ENCODE measurements at places on chromosomes 12 and 14.
A peak's percentile ranks its signal among the peaks of the same experiment; 100 is the strongest.

GRCh38 chr14:81559385-81559784, 25.7 kb upstream of the SEL1L start:
- no peak for DNase-seq

GRCh38 chr12:89328151-89329030, 23.9 kb downstream of the DUSP6 start:
- no peak for DNase-seq

GRCh38 chr12:130879212-130879686, 7.4 kb downstream of the RAN start:
- DNase-seq, result no peak

- DNase-seq, result no peak
Measured at GRCh38 chr12:52185400-52185967, 6.3 kb downstream of the KRT80 start.

- DNase-seq, result no peak
Measured at GRCh38 chr12:32309811-32310736, 89.3 kb upstream of the FGD4 start.

DNA sequence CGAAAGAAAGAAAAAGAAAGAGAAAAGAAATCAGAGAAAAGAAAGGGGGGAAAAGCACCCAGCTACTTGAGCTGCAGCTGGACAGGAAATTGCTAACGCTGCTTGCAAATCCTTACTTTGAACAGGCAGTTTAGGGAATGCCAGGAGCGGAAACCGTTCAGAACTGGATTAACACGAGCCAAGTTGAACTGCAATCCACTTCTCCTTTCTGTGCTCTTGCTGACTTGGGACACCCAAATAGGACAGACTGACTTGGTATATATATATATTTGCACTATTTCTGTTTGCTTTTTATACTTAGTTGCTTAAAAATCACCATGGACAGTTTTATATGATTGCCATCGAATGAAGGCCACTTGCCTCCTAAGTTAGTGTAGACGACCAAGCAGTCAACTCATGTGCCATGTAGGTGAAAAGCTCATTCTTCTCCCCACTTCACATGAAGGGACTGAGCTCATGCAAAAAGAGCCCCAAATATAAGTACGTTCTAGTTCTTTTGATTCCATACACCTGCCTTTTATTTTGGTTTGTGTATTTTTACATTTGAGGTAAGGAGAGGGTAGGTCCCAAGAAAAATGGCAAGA, 5.5 kb downstream of the DUSP6 start:
- DNase-seq, result no peak

- DNase-seq, result peak; percentile 78
Measured at GRCh38 chr12:68119724-68120211, 39.8 kb downstream of the IFNG start.

DNA sequence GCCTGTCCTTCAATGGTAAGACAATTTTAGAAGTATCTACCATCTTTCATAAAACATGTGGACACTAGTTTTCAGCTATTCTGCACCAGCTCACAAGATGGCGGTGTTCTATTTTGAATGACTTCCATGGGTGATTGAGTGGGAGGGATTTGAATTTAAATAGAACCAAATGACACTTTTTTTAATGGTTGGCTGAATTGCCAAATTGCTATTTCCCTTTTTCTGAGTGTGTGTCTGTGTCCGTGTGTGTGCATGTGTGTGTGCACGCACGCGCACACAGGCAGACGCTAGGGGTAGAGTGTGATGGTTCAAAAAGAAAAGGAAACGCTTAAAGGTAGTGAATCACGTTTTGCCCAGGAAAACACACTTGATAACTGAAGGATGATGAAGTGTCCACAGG, 362.6 kb downstream of the DAD1 start:
- DNase-seq, result peak; percentile 15

DNA sequence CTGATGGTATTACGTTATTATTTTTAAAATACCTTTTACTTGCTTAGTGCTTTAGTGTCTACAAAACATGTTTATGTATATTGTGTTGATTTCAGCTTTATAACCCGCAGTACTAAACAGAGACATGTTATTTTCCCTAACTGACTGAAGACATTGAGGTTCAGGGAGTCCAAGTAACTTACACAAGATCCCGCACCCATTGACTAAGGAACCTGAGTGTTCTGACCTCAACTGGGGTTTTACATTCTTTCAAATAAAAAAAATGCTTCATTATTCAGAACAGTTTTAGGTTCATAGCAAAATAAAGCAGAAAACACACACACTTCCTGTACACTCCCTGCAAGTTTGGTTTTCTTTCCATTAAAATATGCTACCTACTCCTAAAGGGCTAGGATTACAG, 60.4 kb upstream of the METAP2 start:
- no peak for DNase-seq

DNA sequence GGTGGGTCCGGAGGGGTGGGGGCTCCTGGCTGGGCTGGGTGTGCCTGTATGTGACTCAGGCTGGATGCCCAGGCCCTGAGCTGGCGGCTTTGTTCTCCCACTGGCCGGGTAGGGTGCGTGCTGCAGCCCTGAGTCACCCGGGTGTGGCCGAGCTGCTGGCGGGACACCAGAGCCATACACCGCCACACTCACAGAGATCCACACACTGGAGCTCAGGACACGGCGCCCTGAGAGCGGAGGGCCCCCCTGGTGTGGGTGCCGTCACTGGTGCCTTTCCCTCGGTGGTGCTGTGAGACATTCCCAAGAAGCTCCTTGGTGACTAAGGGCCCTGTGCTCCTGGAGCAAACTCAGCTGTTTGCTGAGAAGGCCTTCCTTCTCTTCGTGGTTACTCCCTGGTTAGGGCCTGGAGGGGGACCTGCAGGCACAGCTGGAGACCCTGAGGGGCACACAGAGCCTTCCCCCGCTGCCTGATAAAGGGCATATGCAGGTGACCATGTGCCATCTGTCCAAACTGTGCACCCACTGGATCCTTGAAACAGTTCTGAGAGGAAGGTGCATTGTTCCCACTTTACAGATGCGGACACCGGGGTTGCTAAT, 44.3 kb downstream of the KRT80 start:
- no peak for DNase-seq

DNA sequence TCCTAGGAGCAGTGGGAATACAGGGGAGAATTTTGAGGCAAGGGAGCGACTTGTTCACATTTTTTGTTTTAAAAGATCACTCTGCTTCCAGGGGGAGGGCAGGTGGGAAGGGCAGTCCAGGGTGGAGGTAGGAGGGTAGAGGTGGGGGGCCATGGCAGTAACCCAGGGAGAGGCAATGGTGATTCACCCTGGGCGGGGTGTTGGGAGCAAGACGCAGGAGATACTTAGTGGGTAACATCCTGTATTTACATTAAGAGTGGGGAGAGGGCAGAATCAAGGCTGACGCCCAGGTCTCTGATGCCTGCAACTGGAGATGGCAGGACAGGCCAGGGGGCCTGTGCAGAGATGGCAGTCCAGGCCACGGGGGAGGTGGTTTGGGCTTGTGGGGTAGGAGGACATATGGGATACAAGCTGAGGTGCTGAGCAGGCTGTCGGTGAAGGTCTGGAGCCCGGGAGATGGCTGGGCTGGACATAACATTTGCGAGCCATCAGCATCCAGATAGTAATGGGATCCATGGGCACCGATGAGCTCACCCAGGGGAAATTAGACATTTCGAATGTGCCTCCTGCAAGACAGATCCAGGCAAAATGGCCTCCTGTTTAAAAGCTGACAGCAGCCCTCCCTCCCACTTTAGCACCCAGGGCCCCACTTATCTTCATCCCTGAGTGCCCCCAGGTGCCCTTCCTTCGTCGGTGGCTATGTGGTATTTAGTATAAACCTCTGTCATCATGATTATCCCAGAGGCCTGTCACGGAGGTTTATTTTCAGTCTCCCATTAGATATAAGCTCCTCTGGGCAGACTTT, 9.3 kb downstream of the EML1 start:
- DNase-seq, result no peak

GRCh38 chr12:53006810-53007309, 604 bp downstream of the EIF4B start:
- peak; percentile 77 for DNase-seq

DNA sequence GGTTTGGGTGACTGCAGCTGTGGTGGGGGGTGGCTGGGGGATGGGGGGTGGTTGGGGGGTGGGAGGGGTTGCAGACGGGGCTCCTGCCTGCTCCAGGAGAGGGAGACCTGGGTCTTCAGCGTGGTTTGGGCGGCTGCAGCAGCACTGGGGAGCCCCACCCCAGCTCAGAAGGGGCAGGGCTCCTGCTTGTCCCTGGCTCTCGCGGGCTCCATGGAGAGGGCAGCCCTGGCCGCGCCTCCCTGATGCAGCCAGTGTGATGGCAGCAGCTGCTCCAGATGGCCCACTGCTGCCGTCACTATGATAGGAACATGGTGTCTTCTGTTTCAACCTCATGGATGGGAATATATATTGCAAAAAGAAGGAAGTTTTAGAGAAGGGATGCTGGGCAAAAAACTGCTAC, 22.9 kb downstream of the TRHDE start:
- DNase-seq, result no peak

- DNase-seq, result no peak
Measured at GRCh38 chr12:50087995-50088394, 2.9 kb downstream of the SMARCD1 start.

DNA sequence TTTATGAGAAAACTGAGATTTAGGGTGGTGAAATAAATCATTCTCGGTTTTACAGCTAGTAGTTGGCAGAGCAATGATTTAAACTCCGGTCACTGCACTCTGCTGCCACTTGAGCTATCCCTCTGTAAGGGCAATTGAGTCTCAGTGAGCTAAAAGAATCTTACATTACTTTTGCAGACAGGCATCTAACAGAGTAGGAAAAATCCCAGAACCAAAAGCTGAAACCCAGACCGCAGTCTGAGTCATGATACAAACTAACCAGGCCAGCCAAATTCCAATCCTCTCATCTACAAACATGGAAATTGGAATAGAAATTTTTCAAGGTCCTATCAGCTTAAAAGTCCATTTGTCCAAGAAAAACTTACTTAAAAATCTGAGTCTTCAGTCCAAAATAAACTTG, 73.7 kb downstream of the ANKS1B start:
- no peak for DNase-seq

DNA sequence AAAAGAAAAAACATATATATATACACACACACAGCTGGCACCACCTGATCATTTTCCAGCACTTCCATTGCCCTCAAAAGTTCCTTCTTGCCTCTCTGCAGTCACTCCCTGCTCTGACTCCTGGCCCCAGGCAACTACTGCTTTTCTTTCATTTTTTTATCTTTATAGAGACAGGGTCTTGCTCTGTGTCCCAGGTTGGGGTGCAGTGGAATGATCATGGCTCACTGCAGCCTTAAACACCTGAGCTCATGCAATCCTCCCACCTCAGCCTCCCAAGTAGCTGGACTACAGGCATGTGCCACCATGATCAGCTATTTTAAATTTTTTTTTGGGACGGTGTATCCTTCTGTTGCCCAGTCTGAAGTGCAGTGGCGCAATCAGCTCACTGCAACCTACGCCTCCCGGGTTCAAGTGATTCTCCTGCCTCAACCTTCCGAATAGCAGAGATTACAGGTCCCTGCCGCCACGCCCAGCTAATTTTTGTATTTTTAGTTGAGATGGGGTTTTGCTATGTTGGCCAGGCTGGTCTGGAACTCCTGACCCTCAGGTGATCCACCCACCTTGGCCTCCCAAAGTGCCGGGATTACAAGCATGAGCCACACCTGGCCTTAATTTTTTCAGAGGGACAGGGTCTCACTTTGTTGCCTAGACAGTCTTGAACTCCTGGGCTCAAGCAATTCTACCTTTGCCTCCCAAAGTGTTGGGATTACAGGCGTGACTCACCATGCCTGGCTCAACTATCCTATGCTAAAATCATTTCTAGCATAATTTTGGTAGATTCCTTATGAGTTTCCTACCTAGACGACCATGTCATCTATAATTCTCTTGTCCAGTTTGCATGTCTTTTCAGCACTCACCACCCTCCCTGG, 7.8 kb downstream of the HSP90AA1 start:
- DNase-seq, result no peak

- DNase-seq, result no peak
Measured at GRCh38 chr12:4701395-4702190, 18.6 kb upstream of the GALNT8 start.

All from activated CD4-positive, alpha-beta memory T cell treated with anti-CD3 and anti-CD28 coated beads, Interleukin-2, amount 10 ng/mL, durations not matched to agents 7 days and 5 days (primary cell).